Ovary (tissue), 10 donors: ENCODE measurements at places on chromosomes 5 and 9. TPM values are rescaled to one million over a fixed set of nuclear protein-coding genes. Genes with fewer than 3 reads are reported as not detected.

ELAVL2 gene
- 0.97 TPM for total RNA-seq

FGF1 gene
- 0.10 TPM for total RNA-seq

SPATA31D4 gene
- total RNA-seq = not detected

DNA sequence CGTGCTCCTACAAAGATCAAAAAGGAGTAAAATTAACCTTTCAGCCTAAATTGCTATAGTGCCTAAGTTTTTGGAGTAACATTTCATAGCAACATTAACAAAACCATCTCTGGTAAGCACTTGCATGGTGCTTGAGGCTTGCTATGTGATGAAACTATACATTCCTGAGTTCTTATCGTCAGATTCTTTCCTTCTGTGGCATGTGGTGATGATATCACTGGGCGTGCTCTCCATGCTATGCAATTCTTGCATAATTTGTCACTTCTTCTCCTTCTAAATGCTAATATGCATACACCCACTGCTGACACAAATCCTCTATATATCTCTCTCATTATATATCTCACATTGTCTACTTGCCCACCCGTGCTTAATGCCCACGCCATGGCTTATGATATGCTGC, 2019.9 kb downstream of the MAT2B start:
- no peak overlapping the region for H3K4me3 ChIP-seq
- no peak overlapping the region for H3K27ac ChIP-seq
- DNase-seq = no peak
- no peaks in the 10 kb centered on the region for H3K36me3 ChIP-seq
- no peaks in the 10 kb centered on the region for H3K27me3 ChIP-seq

- no peak for DNase-seq
- no peak overlapping the region for H3K27ac ChIP-seq
- H3K27me3 ChIP-seq = no peaks in the 10 kb centered on the region
- no peaks in the 10 kb centered on the region for H3K36me3 ChIP-seq
Measured at GRCh38 chr5:143309661-143310431, 93.6 kb downstream of the NR3C1 start.

GRCh38 chr5:15474143-15474719, 25.7 kb upstream of the FBXL7 start:
- H3K4me1 ChIP-seq = no peaks in the 10 kb centered on the region
- no peaks in the 10 kb centered on the region for H3K27me3 ChIP-seq

DNA sequence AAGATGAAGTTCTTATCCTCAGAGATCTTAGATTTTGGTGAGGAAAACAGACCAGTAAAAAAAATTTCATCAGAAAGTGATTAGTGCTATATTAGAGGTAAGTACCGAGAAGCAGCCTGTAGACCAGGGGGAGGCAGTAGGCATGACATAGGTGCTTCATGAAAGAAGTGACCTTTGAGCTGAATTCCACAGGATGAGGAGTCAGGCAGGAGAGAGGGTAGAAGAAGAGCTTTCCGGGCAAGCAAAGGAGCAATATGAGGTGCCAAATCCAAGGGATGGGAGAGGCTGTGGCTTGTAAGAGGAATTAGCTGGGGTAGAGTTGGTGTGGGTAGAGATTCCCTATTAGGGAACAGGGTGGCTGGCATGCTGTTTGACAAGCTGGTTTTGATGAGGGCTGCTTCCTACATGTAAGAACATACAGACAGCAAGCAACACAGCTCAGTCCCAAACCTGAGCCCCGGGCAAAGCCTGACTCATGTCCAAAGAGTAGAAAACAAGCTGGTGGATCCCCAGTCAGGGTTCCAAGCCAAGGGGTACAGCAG, 48.4 kb upstream of the PWWP2A start:
- H3K4me1 ChIP-seq = peaks cover 26% of the 10 kb centered on the region
- no peak for DNase-seq
- no peak overlapping the region for H3K4me3 ChIP-seq
- no peaks in the 10 kb centered on the region for H3K27me3 ChIP-seq

GRCh38 chr9:21751998-21752397, 50.4 kb upstream of the MTAP start:
- H3K27me3 ChIP-seq = no peaks in the 10 kb centered on the region
- no peaks in the 10 kb centered on the region for H3K4me1 ChIP-seq
- no peak for DNase-seq
- no peaks in the 10 kb centered on the region for H3K36me3 ChIP-seq
- H3K27ac ChIP-seq = no peak overlapping the region

DNA sequence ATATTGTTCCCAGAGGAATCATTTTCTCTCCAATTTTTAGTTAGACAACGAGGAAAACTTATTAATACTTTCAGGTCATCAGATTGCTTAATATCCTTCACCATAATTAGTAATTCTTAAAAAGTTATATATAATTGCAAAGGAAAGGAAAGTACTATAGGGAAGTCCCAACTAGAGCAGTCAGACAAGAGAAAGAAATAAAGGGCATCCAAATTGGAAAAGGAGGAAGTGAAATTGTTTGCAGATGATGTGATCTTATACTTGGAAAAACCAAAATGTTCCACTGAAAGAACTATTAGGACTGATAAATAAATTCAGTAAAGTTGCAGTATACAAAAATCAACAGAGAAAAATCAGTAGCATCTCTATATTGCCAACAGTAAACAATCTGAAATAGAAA, 223.5 kb upstream of the MEF2C start:
- H3K27me3 ChIP-seq = no peaks in the 10 kb centered on the region
- no peaks in the 10 kb centered on the region for H3K36me3 ChIP-seq

- no peaks in the 10 kb centered on the region for H3K36me3 ChIP-seq
- no peaks in the 10 kb centered on the region for H3K4me1 ChIP-seq
- H3K27me3 ChIP-seq = no peaks in the 10 kb centered on the region
- no peak for DNase-seq
Measured at GRCh38 chr5:127092690-127093089, 19.4 kb upstream of the C5orf63 start.

- H3K4me3 ChIP-seq = no peak overlapping the region
- H3K36me3 ChIP-seq = no peaks in the 10 kb centered on the region
- no peaks in the 10 kb centered on the region for H3K4me1 ChIP-seq
- no peak for DNase-seq
Measured at GRCh38 chr9:91162311-91162710, 199.4 kb downstream of the AUH start.
